NCI-H774 (cell line): ENCODE measurements at places on chromosomes 12 and 14.
A peak's percentile ranks its signal among the peaks of the same experiment; 100 is the strongest.

- DNase-seq: no peak
Observed at GRCh38 chr12:70736351-70737133, 99.3 kb upstream of the PTPRB start.

- no peak for DNase-seq
Observed at GRCh38 chr14:61491224-61491623, 169.8 kb downstream of the PRKCH start.

GRCh38 chr12:124920353-124920935 lies 6.0 kb upstream of the UBC start:
- no peak for DNase-seq

GRCh38 chr12:50200552-50201273 lies 33.5 kb upstream of the CERS5 start:
- no peak for DNase-seq

DNA sequence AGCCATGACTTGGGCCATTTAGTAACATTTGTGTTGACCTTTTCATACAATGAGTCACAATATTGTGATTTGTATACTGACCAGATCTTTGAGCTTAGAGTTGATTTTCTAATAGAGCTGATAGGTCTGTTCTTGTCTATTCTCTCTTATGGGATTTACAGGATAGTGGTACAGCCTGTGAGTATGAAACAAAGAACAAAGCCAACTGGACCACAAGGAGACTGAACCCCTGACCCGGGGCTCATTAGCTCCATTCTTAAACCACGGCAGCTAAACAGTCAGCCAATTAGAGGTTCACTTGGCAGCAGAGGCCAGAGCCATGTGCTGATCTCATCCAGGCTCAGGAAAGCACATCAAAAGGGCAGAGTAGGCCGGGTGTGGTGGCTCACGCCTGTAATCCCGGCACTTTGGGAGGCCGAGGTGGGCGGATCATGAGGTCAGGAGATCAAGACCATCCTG lies 59.1 kb upstream of the GNPNAT1 start:
- DNase-seq: no peak

DNA sequence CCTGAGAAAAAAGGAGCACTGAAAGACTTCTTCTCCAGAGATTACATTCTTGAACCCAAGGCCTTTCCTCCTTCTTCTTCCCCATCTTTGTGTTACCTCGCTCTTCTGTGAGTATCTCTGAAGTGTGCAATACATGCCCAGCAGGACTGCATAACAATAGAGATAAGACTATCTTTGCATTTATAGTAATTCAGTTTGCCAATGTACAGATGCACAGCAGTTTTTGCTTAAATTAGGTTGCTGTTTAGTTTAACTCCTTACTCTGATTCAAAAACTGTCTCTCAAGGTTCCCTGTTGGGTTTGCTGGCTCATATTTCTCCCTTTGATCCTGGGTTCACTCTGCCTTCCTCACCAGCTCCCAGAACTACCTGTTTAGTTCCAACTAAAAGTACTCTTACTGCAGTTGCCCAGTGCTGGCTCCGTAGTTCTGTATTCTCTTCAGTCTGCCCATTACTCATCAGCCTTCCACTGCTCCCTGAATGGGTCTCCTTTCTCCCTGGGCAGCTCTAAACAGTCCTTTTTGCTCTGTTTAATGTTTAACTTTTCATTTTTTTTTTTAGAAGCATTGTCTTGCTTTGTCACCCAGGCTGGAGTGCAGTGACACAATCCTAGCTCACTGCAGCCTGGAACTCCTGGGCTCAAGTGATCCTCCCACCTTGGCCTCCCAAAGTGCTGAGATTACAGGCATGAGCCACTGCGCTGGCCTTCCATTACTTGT lies 180.6 kb upstream of the CAND1 start:
- DNase-seq: no peak

DNA sequence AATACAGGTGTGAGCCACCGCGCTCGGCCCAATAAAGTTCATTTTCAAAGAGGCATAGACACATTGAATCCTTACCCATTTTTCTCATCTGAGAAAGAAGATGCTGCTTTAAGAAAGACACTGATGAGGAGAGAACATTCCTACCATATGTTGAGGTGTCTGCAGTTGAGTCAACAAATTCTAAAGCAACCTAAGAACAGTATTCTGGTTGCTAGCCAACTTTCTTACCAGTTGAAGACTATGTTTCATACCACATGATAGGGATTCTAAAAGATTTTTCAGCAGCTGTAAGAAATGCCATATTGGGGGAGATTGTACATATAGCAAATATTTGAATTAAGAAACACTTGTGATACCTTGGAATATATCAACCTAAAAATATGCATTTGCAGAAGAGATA lies 160.1 kb downstream of the SRGAP1 start:
- no peak for DNase-seq

GRCh38 chr12:82659343-82660207 lies 27.1 kb upstream of the TMTC2 start:
- no peak for DNase-seq

- no peak for DNase-seq
Observed at GRCh38 chr12:102625819-102626218, 145.5 kb upstream of the IGF1 start.

DNA sequence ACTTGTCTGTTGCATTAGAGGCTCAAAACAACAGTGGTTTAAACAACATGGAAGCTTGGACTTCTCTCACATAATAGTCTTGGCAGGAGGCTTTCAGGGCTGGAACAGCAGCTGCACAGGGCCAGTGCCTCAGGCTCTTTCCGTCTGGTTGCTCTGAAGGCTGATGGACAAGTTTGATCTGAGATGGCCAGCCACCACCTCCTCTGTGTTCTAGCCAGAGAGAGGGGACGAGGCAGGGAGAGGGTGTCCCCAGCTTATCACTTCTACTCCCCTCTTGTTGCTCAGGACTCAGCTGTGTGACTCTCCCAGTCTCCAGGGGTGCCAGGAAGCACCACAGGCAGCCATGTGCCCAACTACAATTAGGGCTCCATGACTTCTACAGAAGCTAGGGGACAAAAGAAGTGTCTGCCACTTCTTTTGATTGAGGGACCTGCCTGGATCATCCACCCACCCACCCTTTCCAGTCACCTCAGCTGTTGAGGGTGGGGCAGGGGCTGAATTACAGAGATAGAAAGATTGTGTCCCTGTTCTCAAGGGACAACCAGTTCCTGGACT lies 46.6 kb downstream of the SMIM41 start:
- no peak for DNase-seq

DNA sequence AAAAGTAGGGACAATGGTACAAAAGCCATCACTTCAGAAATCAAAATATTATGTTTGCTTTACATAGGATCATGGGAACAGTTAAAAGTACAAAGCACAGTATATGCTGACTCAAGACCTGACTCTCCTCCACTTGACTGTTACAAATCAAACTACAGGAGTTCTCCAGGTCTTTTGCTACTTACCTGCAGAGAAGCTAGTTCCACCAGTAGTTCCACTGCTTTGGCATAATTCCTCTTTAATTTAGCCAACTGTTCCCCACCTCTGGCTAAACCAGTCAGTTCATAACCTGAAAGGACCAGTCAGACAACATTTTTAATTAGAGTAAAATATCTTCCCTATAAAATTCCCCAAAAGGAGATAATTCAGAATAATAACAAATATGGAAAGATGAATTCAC lies 14.0 kb downstream of the ATP6V1D start:
- no peak for DNase-seq

GRCh38 chr12:89247967-89248366 lies 104.3 kb downstream of the DUSP6 start:
- DNase-seq: no peak

DNA sequence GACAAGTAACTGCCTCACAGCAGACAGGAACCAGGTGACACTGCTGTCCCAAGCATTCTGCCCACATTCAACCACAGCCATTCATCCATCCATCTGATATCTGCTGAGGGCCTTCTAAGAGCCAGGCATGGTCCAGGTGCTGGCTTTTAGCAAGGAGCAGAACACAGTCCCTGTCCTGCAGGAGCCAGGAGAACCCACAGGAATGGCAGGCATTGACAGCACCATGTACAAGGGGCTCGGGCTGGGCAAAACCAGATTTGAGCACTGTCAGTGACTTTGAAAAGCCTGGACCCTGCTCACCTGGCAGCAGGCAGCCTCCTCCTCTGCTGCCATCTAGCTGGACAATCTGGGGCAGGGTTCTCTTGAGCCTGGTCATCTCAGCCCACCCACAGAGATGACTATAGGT lies 137.0 kb downstream of the ZFP36L1 start:
- no peak for DNase-seq

DNA sequence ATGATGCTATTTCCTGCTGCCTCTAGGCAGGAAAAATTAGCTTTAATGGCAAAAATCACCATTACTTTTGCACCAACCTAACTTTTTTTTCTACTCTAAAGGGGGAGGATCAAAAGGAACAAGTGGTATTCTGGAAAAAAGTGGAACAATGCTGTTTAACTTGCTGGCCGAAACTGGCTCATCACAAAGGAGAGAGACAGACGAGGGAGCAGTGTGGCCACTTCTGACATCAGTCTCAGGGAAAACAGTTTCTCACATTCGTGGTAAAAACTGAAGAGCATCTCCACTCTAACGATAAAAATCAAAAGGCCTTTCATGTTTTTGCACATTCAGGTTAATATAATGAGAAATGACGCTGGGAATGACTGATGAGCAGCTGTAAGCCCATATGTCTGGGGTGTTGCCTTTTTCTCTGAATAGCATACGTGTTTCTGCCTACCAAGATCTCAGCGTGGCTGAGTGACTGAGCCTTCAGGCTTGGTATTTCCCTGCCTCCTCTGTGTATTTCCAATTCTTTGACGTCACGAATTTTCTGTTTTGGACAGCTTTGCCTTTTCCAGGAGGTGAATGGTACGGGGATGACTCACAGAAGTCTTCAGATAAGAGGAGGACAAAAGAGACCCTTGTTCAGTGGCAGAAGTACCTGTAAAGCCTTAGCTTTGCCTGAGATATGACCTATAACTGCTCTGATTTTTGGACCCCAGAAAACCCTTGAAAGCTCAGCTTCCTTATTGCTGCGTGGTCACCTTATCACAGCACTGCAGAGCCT lies 358.8 kb downstream of the GLT1D1 start:
- DNase-seq: no peak

DNA sequence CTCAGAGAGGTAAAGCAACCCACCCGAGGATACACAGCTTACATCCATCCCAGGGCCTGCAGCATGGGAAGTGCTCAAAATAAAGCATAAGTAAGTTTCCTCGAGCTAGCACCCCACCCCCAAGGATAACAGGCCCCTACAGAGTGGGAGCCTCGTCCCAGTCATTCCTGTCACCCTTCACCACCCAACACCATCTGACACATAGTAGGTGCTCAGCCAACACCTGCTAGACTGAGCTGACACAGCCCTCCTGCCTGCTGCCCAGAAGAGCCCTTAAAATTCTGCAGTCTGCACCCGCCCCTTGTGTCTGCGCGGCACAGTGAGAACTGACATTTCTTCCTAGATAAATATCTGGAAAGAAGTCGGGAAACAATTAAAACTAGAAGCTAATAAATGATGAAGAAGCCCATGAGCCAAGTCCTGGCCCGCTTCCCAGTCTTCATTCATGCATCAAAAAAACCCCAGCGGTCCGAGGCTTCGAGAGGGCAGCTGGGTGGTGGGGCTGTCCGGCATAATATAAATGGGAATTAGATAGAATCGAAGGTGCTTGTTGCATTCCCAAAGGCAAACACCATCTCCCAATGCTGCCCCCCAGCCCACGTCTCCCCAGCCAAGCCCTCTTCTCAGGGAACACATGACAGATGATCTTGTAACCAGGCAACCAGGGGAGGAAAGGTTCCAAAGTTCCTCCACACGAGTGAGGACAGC lies 76.2 kb downstream of the BCL11B start:
- DNase-seq: no peak

GRCh38 chr12:14841761-14842160 lies 1.6 kb downstream of the ART4 start:
- DNase-seq: no peak

- peak; percentile 40 for DNase-seq
Observed at GRCh38 chr12:81617915-81618314, 141.2 kb downstream of the PPFIA2 start.

GRCh38 chr12:40063414-40063813 lies 42.5 kb downstream of the SLC2A13 start:
- peak; percentile 94 for DNase-seq

DNA sequence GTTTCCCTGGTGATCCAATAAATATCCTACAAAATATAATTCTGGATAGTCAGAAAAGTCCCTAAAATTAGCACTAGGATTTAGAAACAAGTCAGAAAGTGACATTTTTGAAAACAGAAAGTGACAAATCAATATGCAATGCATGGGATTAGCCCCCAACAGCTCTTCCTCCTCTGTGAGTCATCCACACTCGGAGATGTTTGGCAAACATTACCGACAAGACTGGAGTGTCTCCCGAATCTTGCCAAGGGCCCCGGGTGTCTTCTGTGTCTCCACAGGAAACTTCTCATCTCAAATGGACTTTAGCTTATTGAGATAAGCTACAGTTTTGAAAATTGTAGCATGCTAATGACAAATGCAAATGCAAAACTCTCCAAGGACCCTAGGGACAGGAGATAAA lies 398.9 kb upstream of the CCDC196 start:
- no peak for DNase-seq

DNA sequence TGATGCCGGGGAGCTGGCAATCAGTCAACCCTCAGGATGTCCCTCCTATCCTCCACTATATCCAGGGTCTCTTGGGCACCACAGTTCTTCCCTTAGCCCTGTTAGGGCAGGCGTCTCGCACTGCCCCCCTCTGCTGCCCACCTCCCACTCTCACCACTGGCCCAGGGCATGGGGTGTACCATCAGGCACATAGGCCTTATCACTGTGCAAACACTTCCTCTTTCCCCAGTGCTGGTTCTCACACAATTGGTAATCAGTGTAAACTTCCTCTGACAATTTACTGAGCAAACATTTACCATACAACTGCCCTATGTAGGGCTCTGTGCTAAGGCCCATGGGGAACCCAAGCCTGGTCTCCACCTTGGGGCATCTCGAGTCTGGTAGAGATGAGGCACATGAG lies 20.1 kb upstream of the TMED10 start:
- DNase-seq: peak; percentile 31

GRCh38 chr12:69570545-69571399 lies 14.5 kb upstream of the CCT2 start:
- DNase-seq: peak; percentile 47

DNA sequence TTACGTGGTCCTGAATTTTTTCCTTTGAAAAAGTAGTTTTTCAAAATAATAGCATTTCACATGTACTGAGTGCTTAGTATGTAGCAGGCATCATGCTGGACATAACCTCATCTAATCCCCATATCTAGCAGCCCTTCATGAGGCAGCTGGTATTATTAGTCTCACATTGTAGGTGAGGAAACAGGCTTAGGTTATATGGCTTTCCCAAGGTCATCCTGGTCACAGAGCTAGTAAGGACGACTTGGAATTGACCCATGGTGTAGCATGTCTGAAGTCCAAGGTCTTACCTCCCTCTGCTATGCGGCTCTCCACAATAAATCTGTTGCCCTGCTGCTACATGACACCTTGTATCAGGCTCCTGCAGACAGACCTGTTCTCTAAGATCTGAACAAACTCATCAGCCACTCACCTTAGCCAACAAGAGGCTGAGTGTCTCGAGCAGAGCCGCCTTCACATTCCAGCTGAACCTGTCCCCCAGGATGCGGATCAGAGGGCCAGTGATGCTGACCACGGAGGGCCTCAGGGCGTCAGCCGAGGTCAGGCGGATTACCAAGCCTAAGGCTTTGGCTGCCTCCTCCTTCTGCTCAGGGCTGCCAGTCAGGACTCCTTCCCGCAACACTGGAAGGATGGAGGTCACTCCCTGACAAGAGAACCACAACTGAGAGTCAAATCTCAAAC lies 19.7 kb upstream of the RAB35 start:
- no peak for DNase-seq
